Mesenteric fat pad (tissue), 1 donor: ENCODE measurements at places on chromosomes 1 and 21. TPM values are rescaled to one million over a fixed set of nuclear protein-coding genes. Genes with fewer than 3 reads are reported as not detected.

DNA sequence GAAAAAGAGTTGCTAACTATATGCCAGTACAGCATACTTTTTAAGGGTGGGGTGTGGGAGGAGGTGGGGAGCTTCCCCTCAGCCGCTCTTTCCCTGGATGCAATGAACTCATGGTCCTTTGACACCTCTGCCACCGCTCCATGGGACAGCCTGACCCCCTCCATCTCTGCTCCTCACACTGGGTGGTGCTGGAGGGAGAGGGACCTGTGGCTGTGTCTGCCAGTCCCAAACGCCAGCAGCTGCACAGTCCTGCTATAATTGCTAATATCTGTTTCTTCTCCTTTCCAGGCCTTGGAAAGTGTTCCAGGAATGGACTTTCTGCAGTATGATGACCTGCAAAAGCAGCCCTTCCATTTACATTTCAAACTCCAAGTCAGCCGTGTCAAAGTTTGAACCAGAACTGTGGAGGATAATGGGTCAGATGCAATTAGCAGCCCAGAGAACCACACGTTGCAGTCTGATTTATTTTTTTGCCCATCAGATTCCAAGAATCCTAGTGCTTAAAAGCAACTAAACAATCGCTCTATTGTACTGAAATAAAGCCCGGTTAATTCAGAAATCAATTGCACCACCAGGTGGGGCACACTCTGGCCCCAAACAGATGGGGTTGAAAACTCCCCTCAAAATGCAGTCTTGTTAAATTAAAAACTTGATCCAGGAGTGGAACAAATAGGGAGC, 160.7 kb upstream of the LMO4 start:
- DNase-seq = no peak

Gene USF1
- total RNA-seq = 57.9 TPM

DNA sequence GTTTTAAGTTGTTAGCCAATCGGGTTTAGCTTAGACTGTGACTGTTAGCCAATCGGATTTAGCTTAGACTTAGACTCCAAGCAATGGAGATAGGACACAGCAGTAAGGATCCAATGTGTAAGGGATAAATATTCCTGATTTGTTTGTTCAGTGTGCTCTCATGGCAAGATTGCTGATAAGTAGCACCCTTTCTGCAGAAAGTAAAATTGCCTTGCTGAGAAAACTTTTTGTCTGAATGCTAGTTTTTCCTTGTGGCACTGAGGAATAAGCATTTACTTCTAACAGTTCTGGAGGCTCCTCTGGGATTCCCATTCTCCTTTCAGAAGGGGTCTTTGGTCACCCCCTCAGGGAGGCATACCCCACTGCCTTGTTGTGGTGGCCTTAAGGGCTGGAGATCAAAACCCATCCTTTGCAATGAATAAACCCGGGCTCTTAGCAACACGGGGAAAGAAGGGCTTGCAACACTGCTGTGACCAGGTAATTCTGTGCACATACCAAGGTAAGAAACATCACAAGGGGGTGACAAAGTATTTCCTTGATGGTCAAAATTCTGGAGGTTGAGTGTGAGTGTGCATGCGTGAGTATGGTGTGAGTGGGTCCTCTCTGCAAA, 45.4 kb downstream of the SERINC2 start:
- DNase-seq = no peak

Gene TSPAN1
- total RNA-seq = 1.2 TPM

DNA sequence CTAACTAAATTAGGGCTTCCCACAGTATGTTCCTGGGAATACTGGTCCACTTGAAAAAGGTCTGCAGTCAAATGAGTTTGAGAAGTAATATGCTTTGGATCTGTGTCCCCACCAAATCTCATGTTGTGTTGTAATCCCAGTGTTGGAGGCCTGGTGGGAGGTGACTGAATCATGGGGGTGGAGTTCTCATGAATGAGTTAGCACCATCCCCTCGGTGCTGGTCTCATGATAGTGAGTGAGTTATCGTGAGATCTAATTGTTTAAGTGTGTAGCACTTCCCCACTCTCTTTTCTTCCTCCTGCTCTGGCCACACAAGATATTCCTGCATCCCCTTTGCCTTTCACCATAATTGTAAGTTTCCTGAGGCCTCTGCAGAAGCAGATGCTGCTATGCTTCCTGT, 16.9 kb upstream of the DMRTB1 start:
- DNase-seq = no peak

Gene FAM3B
- total RNA-seq = 0.90 TPM

GRCh38 chr1:180255536-180256340, 25.7 kb downstream of the LHX4 start:
- DNase-seq = no peak

- no peak for DNase-seq
Measured at GRCh38 chr1:161491472-161491871, 13.8 kb upstream of the FCGR2A start.

GRCh38 chr1:201036188-201036842, 12.8 kb upstream of the KIF21B start:
- no peak for DNase-seq

- DNase-seq = no peak
Measured at GRCh38 chr1:197776351-197777105, 1.2 kb upstream of the DENND1B start.

GRCh38 chr1:36304521-36304920, 1.6 kb upstream of the SH3D21 start:
- DNase-seq = no peak

- no peak for DNase-seq
Measured at GRCh38 chr21:15682977-15683376, 46.8 kb upstream of the USP25 start.

GRCh38 chr1:21264898-21265297, 25.4 kb downstream of the ECE1 start:
- no peak for DNase-seq

Gene DNAH14
- 4.8 TPM for total RNA-seq

Gene SPRR2F
- total RNA-seq = not detected

DNA sequence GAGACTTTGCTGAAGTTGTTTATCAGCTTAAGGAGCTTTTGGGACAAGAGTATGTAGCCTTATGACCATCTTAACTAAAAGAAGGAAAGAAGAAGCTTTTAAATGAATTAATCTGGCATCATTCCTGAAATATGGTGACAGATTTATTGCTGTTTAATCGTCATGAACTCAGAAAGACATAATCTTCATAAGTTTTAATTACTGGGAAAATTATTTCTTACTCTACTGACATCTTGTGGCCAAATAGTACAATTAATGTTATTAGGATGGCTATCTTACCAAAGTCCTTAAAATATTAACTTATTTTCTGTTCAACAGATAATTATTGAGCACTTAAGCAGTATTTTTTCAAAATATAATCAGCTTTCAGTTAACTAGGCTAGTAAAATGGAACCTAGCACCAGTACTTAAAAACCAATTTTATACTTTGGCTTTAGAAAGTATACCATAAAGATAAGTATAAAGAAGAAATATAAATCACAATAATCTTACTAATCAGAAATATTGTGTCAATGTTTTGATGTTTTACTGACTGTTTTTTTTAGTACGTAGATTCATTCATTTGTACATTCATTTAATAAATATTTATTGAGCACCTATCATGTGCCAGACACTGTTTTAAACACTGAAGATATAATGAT, 34.7 kb upstream of the GPR25 start:
- no peak for DNase-seq

DNA sequence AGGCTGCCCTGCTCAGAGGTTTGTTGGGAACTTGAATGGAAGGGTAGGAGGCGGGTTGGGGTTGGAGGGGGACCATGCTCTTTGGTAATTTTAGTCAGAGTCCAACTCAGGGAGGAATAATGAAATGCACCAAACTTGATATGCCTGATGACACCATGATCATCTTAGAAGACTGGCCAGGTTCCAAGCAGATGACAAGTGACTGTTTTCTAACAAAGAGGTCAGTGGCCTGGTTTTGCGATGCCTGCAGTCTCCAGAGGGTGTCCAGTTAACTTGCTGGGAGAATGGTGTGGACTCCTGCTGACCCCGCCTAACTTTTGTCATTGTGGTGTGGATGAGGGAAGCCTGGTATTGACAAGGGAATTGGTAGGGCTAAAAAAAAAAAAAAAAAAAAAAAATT, 12.4 kb downstream of the VANGL1 start:
- no peak for DNase-seq
